ENCODE measurements at places on chromosomes 6 and 20.

GRCh38 chr6:52098721-52099120 is 11.3 kb upstream of the PKHD1 start:
- DNase-seq, result no peak

DNA sequence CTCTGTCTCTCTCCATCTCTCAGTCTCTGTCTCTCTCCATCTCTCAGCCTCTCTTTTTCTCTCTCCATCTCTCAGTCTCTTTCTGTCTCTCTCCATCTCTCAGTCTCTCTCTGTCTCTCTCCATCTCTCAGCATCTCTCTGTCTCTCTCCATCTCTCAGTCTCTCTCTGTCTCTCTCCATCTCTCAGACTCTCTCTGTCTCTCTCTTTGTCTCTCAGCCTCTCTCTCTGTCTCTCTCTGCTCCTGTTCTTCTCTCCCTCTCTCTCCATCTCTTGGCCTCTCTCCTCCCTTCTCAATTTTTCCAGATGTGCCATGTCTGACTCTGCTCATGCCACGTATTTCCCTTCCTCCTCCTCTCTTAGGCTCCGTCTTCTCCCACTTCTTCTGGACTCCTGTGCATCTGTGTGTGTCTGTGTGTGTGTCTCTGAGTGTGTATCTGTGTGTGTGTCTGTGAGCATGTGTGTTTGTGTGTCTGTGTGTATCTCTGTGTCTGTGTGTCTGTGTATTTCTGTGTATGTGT is 72.7 kb downstream of the SRC start:
- DNase-seq, result no peak

GRCh38 chr6:147067184-147067583 is 137.0 kb upstream of the STXBP5 start:
- DNase-seq, result no peak

GRCh38 chr20:41476013-41476441 is 109.4 kb upstream of the EMILIN3 start:
- peak; percentile 21 for DNase-seq

- DNase-seq, result peak; percentile 83
These were observed 109.9 kb downstream of the NOL4L start for GRCh38 chr20:32474967-32475811.

GRCh38 chr6:47964969-47965368 is 146.0 kb downstream of the PTCHD4 start:
- no peak for DNase-seq

DNA sequence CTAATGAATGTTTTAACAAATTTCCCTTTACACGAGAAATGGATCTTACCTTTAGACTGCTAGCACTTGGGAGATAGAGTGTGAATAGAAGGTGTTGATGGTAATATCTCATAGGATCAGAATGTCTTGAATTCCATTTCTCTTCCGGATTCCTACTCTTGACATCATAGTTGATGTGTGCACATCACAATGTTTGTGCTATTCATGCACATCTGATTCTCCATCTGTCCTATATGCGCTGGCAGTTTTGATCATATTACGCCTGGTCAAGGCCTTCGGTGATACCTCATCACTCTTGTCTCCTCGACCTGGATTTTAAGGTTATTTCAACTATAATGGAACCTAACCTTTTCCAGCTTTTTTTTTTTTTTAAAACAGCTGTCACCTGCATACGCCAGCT is 16.8 kb upstream of the ACAT2 start:
- no peak for DNase-seq

DNA sequence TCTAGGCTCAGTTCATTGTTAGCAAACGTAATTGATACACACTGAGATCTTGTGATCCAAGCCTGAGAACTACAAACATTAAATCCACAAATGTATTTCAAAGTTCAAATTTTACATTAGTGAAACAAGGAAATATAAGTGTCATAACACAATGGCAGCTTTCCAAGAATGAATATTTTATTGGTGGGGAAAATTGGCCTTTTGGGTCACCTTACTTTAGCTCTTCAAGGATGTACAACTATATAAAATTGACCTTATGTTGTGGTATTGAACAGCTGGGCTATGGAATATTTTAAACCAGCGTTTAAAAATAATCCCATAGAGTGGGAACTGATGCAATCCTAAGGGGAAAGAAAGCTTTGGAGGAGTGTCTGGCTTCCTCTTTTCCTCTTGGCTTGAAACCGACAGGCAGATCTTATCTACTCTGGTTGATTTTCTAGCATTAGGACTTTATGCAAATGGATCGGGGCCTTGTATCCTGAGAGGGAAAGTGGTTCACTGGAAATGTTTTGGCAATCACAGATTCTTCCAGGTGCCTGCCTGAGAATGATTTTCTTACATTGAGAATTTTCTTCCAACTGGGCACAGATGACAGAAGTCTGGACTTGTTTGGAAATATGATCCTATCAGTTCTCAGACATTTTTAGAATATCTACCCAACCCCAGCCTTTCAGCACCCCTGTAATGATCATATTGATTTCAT is 184.8 kb upstream of the ECI2 start:
- DNase-seq, result no peak

DNA sequence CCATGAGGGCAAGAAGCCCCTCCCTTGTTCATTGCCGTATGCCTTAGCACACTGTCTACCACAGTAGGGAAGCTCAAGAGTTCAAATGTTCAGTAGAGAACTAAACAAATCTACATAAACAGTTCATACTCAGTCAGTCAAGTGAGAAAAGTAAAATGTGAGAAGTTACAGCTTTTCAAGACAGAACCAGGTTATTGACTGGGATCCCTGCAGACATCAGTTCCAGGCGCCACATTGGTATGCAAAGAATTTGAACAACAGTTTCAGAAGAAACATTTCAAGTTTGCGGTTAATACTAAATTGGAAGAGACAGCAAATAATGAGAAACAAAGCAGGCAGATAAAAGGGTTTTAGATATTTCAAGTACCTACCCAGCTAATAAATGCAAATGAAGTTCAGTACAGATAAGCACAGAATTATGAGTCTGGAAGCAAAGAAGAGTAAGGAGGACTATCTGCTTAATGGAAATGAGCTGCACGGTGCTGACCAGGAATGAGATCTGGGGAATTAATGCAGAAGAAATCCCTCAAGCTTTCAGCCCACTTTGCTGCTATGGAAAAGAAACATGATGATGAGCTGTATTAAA is 246.2 kb downstream of the HACE1 start:
- DNase-seq, result no peak

GRCh38 chr6:31402324-31403282 is 792 bp upstream of the MICA start:
- no peak for DNase-seq

DNA sequence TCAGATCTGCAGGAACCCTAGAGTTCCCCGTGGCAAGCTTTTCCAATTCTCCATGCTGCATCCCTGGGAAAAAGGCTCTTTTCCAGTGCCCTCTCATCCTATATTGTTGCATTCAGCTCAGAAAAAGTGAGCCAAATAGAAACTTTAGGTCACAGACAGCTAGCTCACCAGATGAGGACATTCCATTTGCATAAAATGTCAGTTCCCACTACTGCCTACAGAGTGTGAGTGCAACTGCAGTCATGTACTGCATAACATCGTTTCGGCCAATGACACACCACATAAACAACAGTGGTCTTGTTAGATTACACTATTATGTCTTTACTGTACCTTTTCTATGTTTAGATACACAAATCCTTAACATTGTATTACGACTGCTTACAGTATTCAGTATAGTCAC is 8.6 kb downstream of the HS3ST5 start:
- DNase-seq, result no peak
